ENCODE measurements at places on chromosomes 2 and 18.

- no peaks in the 10 kb centered on the region for H3K36me3 ChIP-seq
- H3K27me3 ChIP-seq = no peaks in the 10 kb centered on the region
- no peak overlapping the region for H3K27ac ChIP-seq
- peak; percentile 44 for DNase-seq
- no peak overlapping the region for H3K4me3 ChIP-seq
Observed at GRCh38 chr2:240387669-240388358, 47.6 kb upstream of the GPC1 start.

- H3K27me3 ChIP-seq = no peaks in the 10 kb centered on the region
- DNase-seq = no peak
- peak overlapping the region; percentile 81 for H3K4me3 ChIP-seq
- H3K36me3 ChIP-seq = no peaks in the 10 kb centered on the region
- H3K27ac ChIP-seq = peak overlapping the region; percentile 93
- peaks cover 11% of the 10 kb centered on the region for H3K4me1 ChIP-seq
Observed at GRCh38 chr2:176270100-176270750, 983 bp downstream of the MTX2 start.

DNA sequence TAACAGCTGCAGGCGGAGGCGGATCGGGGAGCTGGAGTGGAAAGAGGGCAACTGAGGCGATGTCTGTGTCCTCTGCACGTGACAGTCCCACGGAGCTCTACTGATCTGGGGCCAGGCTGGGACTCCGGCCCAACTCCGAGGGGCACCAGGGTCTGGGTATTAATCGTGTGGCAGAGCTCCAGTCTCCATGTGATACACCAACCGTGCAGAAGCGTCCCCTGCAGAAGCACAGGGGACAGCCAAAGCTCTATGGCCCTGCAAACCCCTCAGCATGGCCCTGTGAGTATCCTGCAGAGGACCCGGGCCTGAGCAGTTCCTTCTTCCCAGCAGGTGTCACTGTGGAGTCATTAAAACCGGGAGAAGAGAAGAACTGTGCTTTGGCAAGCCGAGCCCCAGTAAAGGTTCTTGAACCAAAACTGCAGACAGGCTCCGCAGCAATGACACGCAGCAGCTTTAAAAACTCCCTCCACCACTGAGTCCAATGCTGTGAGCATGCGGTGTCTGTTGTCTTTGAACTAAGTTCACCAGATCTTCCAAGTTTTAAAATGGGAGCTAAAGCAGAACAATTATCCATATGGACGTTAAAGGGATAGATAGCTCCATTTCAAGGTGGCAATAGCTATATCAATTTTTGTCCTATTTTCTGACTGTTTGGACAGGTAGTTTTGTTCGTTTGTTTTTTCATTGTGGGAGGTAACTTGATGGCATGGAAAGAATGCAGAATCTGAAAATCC is 79.4 kb downstream of the TMEM182 start:
- no peaks in the 10 kb centered on the region for H3K36me3 ChIP-seq
- peak; percentile 59 for DNase-seq
- no peak overlapping the region for H3K4me3 ChIP-seq
- H3K27ac ChIP-seq = no peak overlapping the region
- H3K4me1 ChIP-seq = no peaks in the 10 kb centered on the region

DNA sequence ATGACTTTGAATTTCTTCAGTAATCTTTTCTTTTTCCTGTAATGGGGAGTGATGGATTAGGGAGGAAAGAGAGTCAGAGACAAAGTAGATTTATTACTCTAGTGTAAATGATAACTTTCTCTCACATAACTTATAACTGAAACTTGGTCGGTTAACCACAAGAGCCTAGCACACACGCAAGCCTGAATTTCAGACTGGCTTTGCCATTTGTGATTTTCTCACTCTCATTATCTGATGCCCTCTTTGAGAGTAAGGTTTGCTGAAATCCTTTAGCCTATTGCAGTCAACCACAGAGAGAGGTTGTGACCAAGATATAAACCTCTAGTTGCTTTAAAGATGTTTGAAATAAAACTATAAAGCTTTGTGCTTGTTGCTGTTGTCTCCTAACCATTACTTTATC is 117.9 kb upstream of the NETO1 start:
- no peaks in the 10 kb centered on the region for H3K36me3 ChIP-seq
- H3K4me3 ChIP-seq = no peak overlapping the region
- no peaks in the 10 kb centered on the region for H3K4me1 ChIP-seq

DNA sequence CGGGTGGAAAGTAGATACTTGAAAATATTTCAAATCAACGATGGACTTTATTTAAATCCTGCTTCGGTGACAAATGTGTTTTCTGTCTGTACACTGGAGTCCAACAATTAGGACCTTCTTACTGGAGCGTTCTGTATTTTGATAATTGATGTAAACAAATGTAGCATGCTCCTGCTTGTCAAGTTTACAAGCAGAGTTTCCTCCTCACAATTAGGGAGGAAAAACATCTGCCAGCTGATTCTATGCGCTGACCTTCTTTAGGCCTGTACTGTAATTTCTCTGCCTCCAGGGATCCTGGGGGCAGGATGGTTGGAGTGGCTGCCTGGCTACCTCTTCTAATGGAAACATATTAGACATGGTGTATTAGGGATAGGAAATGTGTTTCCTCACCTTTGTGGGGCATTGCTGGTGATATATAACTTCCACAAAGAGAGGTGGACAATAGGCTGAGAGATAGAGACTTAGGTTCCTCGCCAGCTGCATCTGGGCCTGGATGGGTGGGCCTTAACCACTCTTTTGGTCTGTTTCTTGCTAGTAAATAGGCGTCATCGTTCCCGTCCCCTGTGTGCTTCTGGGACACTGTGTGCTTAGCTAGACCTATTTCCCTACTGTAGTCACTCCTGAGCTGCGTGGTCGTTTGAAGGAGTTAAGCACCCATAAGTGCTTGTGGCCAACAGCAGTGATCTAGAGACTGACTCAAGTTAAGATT is 19.3 kb downstream of the GATA6 start:
- no peak overlapping the region for H3K27ac ChIP-seq
- no peaks in the 10 kb centered on the region for H3K27me3 ChIP-seq
- H3K4me1 ChIP-seq = peaks cover 29% of the 10 kb centered on the region
- no peaks in the 10 kb centered on the region for H3K36me3 ChIP-seq

DNA sequence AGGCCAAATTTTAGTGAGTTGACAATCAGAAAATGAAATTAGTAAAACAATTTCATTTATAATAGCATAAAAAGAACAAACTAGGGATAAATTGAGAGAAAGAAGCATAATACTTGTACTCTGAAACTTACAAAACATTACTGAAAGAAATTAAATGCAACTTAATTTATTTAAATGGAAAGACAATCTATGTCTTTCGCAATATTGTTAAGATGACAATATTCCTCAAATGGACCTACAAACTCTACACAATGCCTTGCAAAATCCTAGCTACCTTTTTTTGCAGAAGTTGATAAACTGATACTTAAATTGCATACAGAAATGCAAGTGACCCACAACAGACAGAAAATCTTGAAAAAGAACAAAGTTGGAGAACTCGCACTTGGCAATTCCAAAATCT is 9.1 kb downstream of the EPG5 start:
- no peaks in the 10 kb centered on the region for H3K4me1 ChIP-seq
- H3K4me3 ChIP-seq = no peak overlapping the region
- H3K27me3 ChIP-seq = no peaks in the 10 kb centered on the region
- H3K36me3 ChIP-seq = no peaks in the 10 kb centered on the region

GRCh38 chr2:232132181-232132580 is 170.7 kb downstream of the DIS3L2 start:
- H3K4me1 ChIP-seq = no peaks in the 10 kb centered on the region
- H3K27me3 ChIP-seq = no peaks in the 10 kb centered on the region
- H3K27ac ChIP-seq = no peak overlapping the region
- DNase-seq = no peak
- no peak overlapping the region for H3K4me3 ChIP-seq
- no peaks in the 10 kb centered on the region for H3K36me3 ChIP-seq

DNA sequence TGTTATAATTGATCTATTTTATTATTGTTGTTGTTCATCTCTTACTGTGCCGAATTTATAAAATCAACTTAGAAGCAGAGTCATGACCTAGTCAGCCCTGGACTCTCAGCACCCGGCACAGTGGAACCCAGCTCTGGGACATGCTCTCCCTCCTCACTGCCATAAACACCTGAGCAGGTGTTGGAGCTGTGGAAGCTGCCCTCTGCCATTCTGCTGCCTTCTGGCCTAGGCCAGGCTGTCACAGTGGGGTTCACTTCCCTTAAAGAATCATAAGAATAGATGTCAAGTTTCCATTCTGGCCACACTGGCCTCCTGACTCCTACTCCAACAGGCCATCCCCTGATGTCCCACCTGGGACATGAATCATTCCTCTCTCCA is 192.2 kb downstream of the ZFP36L2 start:
- DNase-seq = no peak
- H3K27ac ChIP-seq = no peak overlapping the region
- no peak overlapping the region for H3K4me3 ChIP-seq
- no peaks in the 10 kb centered on the region for H3K27me3 ChIP-seq

DNA sequence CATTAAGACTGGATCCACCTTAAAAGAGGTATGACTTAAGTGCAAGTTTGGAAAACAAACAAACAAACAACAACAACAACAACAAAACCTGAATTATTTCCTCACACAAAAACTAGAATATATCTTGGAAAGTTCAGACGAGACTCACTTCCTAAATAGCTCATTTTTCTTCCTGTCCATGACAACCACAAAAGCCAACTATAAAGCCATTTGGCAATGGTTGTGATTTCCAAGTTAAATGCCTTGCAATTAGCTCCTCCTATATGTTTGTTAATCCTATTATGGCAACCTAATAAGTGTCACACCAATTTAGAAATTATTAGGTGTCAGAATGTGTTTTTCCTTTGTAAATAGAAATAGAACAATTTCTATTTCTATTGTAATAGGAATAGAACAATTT is 91.6 kb upstream of the ARL5A start:
- no peaks in the 10 kb centered on the region for H3K27me3 ChIP-seq
- H3K27ac ChIP-seq = no peak overlapping the region
- H3K4me3 ChIP-seq = no peak overlapping the region
- no peaks in the 10 kb centered on the region for H3K36me3 ChIP-seq

DNA sequence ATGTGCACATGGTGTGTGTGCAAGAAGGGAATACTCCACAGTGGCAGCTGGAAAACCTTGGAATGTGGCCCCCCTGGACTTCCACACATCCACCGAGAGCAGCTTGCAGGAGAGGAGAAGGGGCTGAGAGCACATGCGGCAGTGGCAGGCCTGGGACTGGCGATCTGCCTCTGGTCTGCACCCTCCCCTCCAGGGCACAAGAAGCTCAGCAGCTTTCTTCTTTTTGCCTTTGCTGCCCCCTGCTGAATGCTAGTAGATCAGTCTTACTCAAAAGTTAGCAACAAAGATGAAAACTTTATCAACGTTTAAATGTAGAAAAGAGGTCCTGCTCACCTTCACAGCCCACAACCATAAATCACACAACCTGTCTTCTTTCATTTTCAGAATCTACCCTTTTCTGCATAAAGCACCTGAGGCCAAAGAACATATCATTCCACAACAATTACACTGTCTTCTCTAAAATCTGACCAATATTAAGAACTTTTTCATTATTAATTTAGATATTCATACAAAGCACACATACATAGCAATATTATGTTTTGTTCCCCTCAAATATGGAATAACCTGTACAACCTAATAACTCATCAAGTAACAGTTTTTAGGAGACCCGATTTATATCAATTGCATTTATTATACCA is 34.6 kb downstream of the TGFBRAP1 start:
- H3K27me3 ChIP-seq = no peaks in the 10 kb centered on the region
- H3K36me3 ChIP-seq = no peaks in the 10 kb centered on the region
- H3K4me1 ChIP-seq = no peaks in the 10 kb centered on the region

DNA sequence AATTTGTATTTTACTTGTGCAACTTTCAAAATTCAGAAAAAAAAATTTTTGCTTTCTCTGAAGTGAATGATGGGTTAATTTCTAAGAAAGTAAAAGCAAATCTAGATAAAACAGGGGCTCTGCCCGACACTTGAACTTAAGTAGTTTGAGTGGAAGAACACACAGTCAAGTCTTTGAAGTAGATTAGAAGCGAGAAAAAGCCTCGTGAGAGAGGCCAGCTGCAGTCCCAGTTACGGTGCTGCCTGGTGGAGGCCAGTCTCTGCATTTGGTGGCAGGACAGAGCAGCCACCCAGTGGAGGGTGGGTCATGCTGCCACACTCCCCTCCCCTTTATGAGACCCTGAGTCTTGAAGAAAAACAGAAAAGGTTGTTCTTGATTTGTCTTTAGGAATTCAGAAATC is 81.8 kb downstream of the INPP5D start:
- no peak overlapping the region for H3K27ac ChIP-seq
- DNase-seq = no peak
- no peaks in the 10 kb centered on the region for H3K36me3 ChIP-seq

GRCh38 chr2:62304429-62305417 is 108.8 kb downstream of the B3GNT2 start:
- peak; percentile 37 for DNase-seq
- no peaks in the 10 kb centered on the region for H3K36me3 ChIP-seq
- no peak overlapping the region for H3K27ac ChIP-seq
- peaks cover under 1% of the 10 kb centered on the region for H3K4me1 ChIP-seq
- H3K4me3 ChIP-seq = no peak overlapping the region
- H3K27me3 ChIP-seq = no peaks in the 10 kb centered on the region

- H3K27me3 ChIP-seq = no peaks in the 10 kb centered on the region
- no peaks in the 10 kb centered on the region for H3K36me3 ChIP-seq
- H3K4me1 ChIP-seq = no peaks in the 10 kb centered on the region
- no peak overlapping the region for H3K27ac ChIP-seq
- no peak overlapping the region for H3K4me3 ChIP-seq
- DNase-seq = no peak
Observed at GRCh38 chr2:192885569-192886160, 690.9 kb upstream of the TMEFF2 start.

GRCh38 chr2:227853765-227854271 is 17.6 kb upstream of the DAW1 start:
- no peak overlapping the region for H3K4me3 ChIP-seq
- no peak overlapping the region for H3K27ac ChIP-seq
- H3K4me1 ChIP-seq = no peaks in the 10 kb centered on the region
- DNase-seq = no peak

GRCh38 chr2:72745679-72746368 is 80.0 kb downstream of the EXOC6B start:
- no peaks in the 10 kb centered on the region for H3K27me3 ChIP-seq
- no peak overlapping the region for H3K4me3 ChIP-seq
- no peak overlapping the region for H3K27ac ChIP-seq

- H3K27me3 ChIP-seq = no peaks in the 10 kb centered on the region
- no peak overlapping the region for H3K4me3 ChIP-seq
- no peaks in the 10 kb centered on the region for H3K36me3 ChIP-seq
- DNase-seq = no peak
Observed at GRCh38 chr2:62527478-62528210, 21.6 kb upstream of the TMEM17 start.

GRCh38 chr18:79939096-79939495 is 12.4 kb downstream of the SLC66A2 start:
- DNase-seq = peak; percentile 10
- peaks cover 19% of the 10 kb centered on the region for H3K4me1 ChIP-seq
- no peak overlapping the region for H3K27ac ChIP-seq
- no peaks in the 10 kb centered on the region for H3K27me3 ChIP-seq
- H3K4me3 ChIP-seq = no peak overlapping the region

- no peaks in the 10 kb centered on the region for H3K27me3 ChIP-seq
- H3K27ac ChIP-seq = no peak overlapping the region
- peaks cover 5% of the 10 kb centered on the region for H3K4me1 ChIP-seq
- no peaks in the 10 kb centered on the region for H3K36me3 ChIP-seq
- DNase-seq = no peak
- no peak overlapping the region for H3K4me3 ChIP-seq
Observed at GRCh38 chr2:26914659-26915310, 55.7 kb upstream of the MAPRE3 start.
